ENCODE measurements at places on chromosomes 4 and X.

GRCh38 chr4:26613237-26613636 is 29.4 kb downstream of the TBC1D19 start:
- no peak for DNase-seq

- DNase-seq: no peak
These were observed 96.3 kb downstream of the TMA16 start for GRCh38 chr4:163590619-163591264.

DNA sequence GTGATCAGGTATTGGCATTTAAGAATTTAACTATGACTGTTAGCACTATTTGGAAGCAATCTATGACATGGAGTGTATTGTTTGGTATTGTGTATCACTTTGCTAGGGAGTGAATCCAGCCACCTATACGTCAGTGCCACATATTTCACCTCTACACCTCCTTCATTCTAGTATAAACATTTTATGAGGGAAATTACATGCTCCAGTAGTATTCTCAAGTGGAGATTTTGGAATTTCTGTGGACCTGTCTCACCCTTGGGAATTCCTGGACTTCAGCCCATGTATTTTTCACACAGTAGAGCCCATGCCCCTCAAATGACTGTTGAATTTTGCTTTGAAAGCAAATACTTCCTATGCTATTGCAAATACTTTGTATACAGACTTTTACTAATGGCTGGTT is 11.3 kb downstream of the BST1 start:
- no peak for DNase-seq

GRCh38 chr4:55181010-55182005 is 55.9 kb upstream of the KDR start:
- no peak for DNase-seq

GRCh38 chr4:89914609-89915550 is 20.2 kb downstream of the MMRN1 start:
- DNase-seq: no peak

DNA sequence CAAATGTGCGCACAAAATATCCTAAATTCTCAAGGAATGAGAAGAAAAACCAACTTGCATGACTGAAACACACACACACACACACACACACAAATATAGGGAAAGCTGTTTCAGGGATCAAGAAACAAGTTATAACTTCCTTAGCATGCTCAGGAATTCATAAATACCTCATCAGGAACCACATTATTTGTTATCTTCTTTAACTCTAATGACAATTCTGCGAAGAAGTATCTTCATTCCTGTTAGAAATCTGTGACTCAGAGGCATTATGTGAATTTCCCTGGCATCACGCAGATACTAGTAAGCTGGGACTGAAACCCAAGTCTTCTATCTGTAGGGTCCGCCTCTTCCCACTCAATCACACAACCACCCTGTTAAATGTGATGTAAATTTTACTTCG is 30.3 kb downstream of the TMPRSS11A start:
- no peak for DNase-seq

- no peak for DNase-seq
These were observed 20.0 kb downstream of the DCLK2 start for GRCh38 chr4:150098214-150098613.

DNA sequence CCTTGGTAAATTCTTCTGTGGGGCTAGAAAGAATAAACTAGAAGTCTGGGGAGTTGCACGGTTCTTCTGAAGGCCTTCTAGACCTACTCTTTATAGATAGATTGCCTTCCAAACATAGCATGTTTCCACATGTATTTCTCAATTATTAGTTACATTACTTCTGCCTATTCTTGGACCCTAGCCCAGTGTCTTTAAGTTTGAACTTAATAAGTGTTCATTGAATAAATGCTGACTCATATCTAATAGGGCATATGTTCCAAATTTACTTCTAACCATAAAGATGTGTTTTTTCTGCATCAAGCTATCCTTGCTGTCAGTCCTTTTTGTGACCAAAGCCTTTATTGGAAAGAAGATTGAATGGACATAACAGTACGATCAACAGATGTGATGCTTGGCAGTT is 503.6 kb upstream of the ZFP42 start:
- DNase-seq: no peak

DNA sequence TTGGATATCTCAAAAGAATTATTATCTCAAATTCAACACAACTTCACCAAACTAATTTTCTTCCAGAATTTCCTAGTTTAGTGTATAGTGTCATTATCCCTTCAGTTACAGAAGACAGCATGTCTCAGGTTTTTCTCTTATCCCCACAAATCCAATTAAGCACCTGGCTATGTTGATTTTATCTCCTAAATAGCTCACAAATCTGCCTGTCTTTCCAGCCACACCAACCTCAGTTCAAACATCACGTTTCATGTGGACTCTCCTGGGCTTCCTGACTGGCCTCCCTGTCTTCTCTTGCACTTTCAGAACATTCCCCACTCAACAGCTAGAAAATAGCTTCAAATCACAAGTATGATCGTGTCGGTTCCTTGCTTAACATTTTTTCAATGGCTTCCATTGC is 14.8 kb downstream of the STK32B start:
- no peak for DNase-seq

DNA sequence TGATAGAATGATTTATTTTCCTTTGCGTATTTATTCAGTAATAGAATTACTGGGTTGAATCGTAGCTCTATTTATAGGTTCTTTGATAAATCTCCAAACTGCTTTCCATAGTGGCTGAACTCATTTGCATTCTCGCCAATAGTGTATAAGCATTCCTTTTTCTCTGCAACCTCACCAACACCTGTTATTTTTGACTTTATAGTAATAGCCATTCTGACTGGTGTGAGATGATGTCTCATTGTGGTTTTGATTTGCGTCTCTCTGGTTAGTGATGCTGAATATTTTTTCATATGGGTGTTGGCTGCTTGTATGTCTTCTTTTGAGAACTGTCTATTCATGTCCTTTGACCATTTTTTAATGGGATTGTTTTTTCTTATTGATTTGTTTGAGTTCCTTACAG is 160.7 kb downstream of the MID1IP1 start:
- no peak for DNase-seq

GRCh38 chr4:152460488-152460887 is 75.4 kb downstream of the FBXW7 start:
- no peak for DNase-seq

- DNase-seq: no peak
These were observed 77.2 kb upstream of the ADRA2C start for GRCh38 chr4:3689006-3689405.

DNA sequence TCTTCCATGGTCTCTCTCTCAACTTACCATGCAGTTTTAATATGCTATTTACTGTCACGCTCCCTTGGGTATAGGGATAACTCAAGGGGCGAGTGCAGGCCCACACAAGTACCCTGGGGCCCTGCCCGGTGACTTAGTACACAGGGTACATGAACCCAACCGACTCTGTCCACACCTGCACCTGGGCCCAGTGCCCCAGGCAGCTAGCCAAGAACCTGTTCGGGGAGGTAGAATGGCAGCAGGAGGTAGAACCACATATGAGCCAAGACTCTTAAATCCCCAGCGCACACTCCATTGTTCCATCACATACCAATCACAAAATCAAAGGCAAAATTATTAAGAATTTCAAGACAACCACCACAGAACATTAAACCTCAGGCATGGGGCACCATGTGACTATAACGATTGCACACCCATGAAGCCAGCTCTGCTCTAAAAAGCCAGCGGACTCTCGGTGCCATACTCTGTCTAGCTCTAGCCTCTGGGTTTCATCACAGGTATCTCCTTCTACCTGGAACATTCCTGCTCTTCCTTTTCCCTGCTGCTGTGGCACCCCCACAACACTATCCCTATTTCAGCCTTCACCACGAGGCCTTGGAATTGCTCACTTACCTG is 14.6 kb downstream of the PHF8 start:
- no peak for DNase-seq

GRCh38 chr4:89254847-89255246 is 52.8 kb downstream of the GPRIN3 start:
- no peak for DNase-seq

Measured in caudate nucleus (tissue), 63 donors.